ENCODE measurements at places on chromosomes 1 and 21.

- no peak for DNase-seq
These were observed 1.1 kb upstream of the MAP7D1 start for GRCh38 chr1:36154765-36155407.

GRCh38 chr1:30679201-30679975, 44.0 kb downstream of the MATN1 start:
- DNase-seq = no peak

- no peak for DNase-seq
These were observed 127.9 kb downstream of the PTPRU start for GRCh38 chr1:29364101-29364678.

DNA sequence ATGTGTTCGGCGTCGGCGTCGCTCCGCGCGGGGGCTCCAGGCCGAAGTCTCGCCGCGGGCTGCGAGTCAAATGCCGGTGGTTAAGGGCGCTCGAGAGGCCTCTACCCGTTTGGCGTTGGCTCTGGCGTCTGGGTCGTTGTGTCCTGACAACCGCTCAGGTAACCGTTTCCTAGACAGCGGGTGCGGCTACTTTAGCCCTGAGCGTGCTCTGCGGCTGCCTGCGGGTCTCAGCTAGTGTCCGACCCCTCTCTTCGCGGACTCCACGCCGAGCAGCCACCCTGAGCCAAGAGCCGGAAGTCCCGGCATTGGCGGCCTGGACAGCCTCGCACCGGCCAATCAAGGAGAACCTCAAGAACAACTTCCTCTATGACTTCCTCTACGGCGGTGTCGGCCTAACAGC, 173.4 kb downstream of the SETD4 start:
- DNase-seq = no peak

DNA sequence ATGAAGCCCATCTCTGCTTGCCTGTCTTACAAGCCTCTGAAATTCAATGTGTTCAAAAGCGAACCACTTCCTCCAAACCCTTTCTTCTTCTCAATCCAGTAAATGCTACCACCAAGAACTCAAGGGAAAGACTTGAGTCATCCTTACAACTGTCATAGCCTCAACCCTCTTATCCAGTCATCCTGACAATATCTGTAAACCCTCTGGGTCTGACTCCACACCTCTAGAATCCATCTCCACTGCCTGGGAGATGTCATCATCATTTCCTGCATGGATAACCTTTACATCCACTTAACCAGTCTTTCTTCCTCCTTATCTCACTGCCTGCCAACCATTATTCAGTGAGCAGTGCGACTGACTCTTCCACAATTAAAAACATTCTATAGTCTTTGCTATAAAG, 441.1 kb downstream of the SETD4 start:
- DNase-seq = no peak

GRCh38 chr1:58104960-58105359, 441.6 kb downstream of the OMA1 start:
- DNase-seq = no peak

GRCh38 chr1:37032660-37033354, 1.5 kb downstream of the GRIK3 start:
- no peak for DNase-seq

GRCh38 chr1:161177936-161178244, 583 bp upstream of the B4GALT3 start:
- no peak for DNase-seq

Measured in head of caudate nucleus (tissue), 42 donors.